Chondrocyte (in vitro differentiated cells): ENCODE measurements at places on chromosomes 11 and 22. TPM values are rescaled to one million over a fixed set of nuclear protein-coding genes. Genes with fewer than 3 reads are reported as not detected.

The DRD4 gene
- total RNA-seq: 0.55 to 1.7 TPM (median 1.00 TPM) in 3 replicates

The OR52I1 gene
- not detected in 3 replicates for total RNA-seq

The SCN2B gene
- 0.12 to 0.24 TPM (median 0.13 TPM) in 3 replicates for total RNA-seq

DNA sequence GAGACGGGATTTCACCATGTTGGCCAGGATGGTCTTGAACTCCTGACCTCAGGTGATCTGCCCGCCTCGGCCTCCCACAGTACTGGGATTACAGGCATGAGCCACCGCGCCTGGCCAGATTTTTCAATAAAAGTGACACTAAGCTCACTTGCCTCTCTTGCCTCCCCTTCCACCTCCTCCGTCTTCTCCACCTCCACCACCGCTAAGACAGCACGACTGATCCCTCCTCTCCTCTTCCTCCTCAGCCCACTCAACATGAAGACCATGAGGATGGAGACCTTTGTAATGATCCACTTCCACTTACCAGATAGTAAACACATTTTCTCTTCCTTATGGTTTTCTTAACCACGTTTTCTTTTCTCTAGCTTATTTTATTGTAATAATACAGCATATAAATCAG, 14.2 kb downstream of the CERK start:
- DNase-seq: no peak
- H3K36me3 ChIP-seq: peaks cover 6% of the 10 kb centered on the region
- H3K4me3 ChIP-seq: no peak overlapping the region
- peaks cover 12% of the 10 kb centered on the region for H3K4me1 ChIP-seq
- no peaks in the 10 kb centered on the region for H3K27me3 ChIP-seq
- H3K27ac ChIP-seq: no peak overlapping the region

DNA sequence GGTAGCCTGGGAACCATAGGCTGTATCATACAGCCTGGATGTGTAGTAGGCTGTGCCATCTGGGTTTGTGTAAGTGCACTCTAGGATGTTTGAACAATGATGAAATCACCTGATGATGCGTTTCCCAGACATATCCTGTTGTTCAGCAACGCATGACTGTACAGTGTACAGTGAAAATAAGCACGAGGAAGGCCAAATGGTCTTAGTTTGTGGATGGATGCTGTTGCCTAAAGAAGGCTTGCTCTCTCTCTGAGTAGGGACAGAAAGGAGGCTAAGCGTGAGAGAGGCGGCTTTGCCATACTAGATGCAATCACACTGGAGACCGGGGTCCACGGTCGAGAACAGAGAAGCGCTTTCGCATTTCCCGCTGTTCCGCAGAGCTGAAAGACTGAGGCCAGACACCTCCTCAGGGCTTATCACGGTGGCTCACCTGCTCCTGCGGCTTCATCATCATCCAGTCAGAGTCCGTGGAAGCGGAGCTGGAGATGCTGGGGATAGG, 27.6 kb upstream of the APLP2 start:
- H3K27ac ChIP-seq: no peak overlapping the region
- no peaks in the 10 kb centered on the region for H3K36me3 ChIP-seq
- DNase-seq: no peak
- H3K4me1 ChIP-seq: no peaks in the 10 kb centered on the region
- H3K4me3 ChIP-seq: no peak overlapping the region
